ENCODE measurements at places on chromosomes 1 and 21.

GRCh38 chr1:76764638-76765454 is 102.4 kb upstream of the ST6GALNAC5 start:
- no peak for DNase-seq

GRCh38 chr1:246246430-246246829 is 260.6 kb downstream of the SMYD3 start:
- no peak for DNase-seq

- DNase-seq, result no peak
Observed at GRCh38 chr1:7707527-7707926, 63.6 kb upstream of the VAMP3 start.

DNA sequence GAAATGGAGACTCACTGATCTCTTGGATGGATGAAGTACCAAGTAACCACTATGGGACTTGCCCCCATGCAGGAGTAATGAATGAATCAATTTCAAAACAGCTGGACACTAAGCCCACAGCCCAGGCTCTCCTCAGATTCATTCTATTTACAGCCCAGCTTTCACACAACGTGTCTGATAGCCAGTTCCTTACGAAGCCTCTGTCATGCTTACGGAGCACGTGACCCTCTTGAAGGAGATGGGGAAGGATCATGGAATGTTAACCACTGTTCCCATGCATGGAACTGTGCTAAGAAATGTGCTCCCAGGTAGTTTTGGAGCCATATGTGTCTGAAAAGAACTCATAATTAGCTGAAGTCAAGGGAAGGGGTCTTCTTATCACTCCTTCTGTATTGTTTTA is 124.1 kb downstream of the KIF26B start:
- DNase-seq, result no peak

GRCh38 chr1:20612221-20612746 is 21.0 kb upstream of the PINK1 start:
- DNase-seq, result no peak

DNA sequence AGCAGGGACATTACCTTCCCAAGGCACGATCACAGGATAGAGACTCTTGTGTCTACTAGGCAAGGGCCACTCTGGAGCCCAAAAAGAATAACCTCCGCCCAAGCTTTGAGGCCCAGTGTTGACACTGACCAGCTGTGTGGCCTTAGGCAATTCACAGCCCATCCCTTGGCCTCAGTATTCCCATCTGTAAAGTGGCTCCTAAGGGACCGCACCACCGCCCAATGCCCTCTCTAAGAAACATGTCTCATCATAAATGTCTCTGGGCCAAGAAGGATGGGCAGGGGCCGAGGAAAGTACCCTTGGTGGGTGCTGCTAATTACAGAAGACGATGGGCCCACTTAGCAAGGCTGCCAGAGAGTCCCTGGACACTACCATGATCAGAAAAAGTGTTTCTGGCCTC is 628 bp downstream of the ARHGEF19 start:
- DNase-seq, result no peak

- DNase-seq, result no peak
Observed at GRCh38 chr1:88740784-88741183, 56.7 kb downstream of the PKN2 start.

GRCh38 chr1:100305954-100306353 is 39.9 kb downstream of the RTCA start:
- no peak for DNase-seq

DNA sequence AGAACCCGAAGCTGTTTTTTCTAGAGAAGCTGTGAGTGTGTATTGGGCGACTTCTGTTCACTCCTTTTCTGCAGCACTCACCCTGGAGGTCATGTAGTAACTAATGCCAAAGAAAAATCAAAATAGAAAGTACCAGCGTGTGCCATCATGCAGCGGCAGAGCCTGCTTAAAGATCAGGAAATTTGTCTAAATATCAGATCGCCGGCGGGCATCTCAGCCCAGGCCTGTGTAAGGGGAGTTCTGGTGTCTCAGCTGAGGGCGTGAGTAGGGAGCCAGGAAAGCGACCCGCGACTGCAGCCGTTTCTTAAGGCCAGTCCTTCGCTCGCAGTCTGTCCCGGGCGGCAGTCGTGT is 768 bp downstream of the EDARADD start:
- no peak for DNase-seq

DNA sequence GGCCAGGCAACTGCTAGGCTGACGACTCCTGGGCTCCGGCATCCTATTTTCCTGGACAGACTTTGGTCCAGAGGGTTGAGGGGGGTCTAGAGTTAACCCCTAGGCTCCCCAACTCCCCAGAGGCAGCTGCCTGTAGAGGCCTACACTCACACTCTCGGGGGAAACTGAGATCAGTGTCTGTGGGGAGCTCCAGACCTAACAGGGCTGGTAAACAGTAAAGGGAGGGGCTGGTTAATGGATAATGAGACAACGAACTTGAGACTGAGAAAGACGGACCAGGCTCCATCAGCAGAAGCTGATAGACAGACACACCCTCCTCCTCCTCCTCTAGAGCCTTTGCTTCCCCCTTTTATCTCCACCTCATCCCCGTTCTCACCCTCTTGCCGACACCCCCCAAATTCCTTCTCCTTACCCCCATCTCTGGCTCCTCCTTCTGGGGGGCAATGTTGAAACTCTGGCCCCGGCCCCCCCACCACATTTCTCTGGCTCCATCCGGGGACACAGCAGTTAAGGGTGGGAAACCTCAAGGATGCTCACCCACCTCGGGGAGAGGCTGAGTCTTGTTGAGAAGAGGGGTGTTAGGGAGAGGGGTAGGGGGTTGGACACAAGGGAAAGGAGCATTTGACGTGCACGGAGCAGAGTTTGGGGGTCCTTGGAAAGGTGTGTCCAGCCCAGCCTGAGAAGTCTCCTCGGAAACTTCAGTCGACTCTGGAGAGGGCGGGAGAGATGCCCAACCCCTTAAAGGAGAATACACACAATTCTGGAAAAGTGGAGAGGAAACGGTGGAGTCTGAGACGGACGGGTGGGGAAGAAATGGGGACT is at the start of gene MTMR11:
TSS of gene MTMR11 (minus strand) at position 710 of the 822 bp plus-strand sequence. CDS start at position 478, 232 bp downstream.
- no peak for DNase-seq

DNA sequence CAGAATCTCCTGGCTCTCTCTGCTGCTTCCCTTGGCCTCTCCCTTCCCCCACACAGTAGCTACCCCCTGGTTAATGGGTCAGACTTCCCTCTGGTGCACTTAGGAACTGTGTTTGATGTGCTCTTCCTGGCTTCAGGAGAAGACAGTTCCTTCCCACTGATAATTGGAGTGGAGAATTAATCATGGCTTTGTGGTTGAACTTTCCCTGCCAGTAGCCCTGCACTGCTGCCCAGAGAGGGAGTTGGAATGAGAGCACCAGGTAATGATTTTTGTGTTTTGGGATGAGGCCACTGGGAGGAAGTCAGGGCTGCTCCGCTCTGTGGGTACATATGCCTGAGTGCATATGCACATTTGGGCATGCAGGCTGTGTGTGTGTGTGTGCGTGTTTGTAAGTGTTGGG is 39.7 kb upstream of the PADI2 start:
- DNase-seq, result no peak

- peak; percentile 47 for DNase-seq
Observed at GRCh38 chr1:204258213-204259115, 44.7 kb upstream of the GOLT1A start.

DNA sequence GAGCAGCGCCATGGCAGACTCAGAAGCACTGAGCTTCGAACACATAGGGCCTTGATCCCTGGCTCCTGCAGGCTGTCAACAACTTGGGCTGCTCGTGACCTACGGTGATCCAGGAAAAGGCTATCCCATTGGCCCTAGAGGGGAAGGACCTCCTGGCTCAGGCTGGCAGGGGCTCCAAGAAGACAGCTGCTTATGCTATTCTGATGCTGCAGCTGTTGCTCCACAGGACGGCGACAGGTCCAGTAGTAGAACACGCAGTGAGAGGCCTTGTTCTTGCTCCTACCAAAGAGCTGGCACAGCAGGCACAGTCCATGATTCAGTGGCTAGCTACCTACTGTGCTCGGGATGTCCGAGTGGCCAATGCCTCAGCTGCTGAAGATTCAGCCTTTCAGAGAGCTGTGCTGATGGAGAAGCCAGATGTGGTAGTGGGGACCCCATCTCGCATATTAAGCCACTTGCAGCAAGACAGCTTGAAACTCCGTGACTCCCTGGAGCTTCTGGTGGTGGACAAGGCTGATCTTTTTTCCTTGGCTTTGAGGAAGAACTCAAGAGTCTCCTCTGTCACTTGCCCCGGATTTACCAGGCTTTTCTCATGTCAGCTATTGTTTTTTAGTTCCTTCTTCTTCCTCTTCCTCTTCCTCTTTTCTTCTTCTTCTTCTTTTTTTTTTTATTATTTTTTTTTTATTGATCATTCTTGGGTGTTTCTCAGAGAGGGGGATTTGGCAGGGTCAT is 18.9 kb downstream of the ITLN2 start:
- DNase-seq, result peak; percentile 49

- no peak for DNase-seq
Observed at GRCh38 chr1:18413541-18414305, 67.0 kb upstream of the KLHDC7A start.

GRCh38 chr1:21238141-21238800 is 52.0 kb downstream of the ECE1 start:
- no peak for DNase-seq

DNA sequence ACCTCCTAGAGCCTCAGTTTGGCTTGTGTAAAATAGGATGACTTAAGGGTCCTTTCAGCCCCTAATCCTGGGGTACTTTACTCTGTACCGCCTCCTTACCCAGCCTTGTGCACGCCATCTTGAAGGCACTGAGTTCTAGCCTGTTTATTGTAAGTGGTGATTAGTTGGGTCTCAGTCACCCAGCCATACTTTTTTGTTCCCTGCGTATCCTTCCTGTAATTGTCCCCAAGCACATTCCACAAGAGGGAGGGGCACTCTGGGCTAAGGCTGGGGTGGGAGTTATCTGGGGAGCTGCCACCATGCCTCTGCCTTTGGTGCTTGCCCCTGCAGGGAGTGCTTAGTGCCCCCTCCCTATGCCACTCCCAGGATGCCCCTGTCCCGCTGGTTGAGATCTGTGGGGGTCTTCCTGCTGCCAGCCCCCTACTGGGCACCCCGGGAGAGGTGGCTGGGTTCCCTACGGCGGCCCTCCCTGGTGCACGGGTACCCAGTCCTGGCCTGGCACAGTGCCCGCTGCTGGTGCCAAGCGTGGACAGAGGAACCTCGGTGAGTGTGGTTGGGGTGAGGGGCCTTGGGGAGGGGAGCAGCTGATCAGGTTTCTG is 856 bp downstream of the FDPS start:
- DNase-seq, result peak; percentile 18

DNA sequence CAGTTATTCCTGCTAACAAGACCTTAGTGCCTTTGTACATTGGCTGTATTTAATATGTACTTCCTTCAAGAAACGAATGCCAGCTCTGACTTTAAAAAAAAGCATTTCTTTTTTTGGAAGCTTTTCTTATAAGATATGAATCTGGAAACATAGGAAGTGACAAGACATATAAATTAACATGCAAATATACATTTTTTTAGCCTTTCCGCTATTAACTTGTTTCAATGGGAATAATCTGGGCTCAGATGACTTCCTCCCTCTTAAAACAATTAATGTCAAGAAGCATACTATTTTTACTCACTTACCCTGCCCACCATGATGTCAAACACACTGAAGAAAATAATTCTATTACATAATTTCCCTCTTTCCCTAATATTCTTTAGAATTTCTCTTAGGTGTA is 1.4 kb downstream of the DENND1B start:
- no peak for DNase-seq

GRCh38 chr1:70358921-70359564 is 4.5 kb upstream of the ANKRD13C start:
- DNase-seq, result no peak

DNA sequence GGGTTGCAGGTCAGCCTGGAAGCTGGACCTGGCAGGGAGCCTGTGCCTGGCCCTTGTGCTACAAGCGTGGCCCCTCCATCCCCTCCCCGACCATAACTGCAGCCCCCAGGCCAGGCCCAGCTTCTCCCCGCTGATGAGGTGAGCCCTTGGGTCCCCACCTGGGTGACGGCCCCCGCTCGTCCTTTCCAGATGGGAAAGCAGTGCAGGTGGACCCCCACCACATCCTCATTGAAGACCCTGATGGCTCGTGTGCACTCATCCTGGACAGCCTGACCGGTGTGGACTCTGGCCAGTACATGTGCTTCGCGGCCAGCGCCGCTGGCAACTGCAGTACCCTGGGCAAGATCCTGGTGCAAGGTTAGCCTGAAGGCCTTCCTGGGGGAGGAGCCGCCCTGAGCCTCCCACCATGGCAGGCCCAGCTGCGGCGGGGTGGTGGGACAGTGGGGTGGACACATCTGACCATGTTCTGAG is 56.9 kb downstream of the TRIM11 start:
- no peak for DNase-seq

Measured in KBM-7 (cell line).